Thoracic aorta (tissue), 2 donors: ENCODE measurements at places on chromosomes 2 and 18.

DNA sequence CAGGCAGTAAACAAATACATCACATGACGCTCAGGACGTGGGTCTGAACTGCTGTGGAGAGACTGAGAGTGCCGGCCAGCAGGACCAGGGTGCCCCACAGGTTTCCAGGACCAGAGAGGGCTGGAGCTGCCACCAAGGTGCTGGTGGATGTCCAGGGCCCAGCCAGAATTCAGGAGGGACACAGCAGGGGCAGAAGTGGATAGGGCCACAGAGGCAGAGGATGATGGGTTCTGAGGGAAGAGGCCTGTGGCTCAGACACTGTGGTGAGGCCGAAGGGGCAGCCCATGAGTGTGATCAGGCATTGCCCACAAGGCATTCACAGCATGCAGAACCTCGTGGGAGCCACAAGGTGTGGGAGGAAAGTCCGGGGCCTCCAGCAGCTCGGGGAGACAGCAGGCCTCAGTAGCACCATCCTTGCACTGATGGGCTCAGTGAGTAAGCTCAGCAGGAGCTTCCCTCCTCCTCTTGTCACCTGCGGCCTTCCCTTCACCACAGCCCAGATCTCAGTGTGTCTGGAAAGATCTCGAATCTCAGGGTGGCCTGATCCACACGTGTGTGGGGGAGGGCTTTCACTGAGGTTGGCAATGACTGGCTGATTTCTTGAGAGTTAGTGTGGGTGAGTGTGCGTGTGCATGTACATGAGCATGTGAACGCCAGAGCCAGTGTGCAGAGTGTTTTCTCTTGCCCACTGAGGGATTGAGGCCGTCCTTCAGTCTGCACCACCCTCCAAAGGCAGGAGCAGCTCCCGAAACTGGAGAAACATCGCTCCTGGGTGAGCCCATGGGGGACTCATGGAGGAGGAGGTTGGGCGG, 181.8 kb upstream of the RAB6C start:
- H3K27ac ChIP-seq, result no peak overlapping the region
- no peaks in the 10 kb centered on the region for H3K27me3 ChIP-seq
- no peaks in the 10 kb centered on the region for H3K4me1 ChIP-seq
- H3K4me3 ChIP-seq, result no peak overlapping the region

GRCh38 chr2:189982780-189983394, 79.6 kb downstream of the MSTN start:
- no peak overlapping the region for H3K27ac ChIP-seq
- no peak overlapping the region for H3K4me3 ChIP-seq
- no peak for DNase-seq
- H3K4me1 ChIP-seq, result no peaks in the 10 kb centered on the region

DNA sequence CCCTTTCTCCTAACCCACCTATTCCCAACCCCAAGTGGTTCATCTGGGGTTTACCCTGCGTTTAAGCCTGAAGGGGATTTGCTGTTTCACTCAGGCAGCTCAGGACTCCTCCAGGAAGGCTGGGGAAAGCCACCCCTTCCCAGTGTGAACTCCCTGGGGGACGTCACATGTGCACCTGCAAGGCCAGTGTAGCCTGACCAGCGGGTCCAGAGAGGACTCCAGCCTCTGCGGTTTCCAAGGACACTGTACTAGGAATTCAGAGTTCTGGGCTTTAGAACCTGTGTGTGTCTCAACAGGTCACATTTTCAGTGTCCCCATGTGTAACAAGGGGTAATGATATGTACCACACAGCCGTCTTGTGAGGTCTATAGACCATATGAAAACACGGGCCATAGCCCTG, 17.9 kb downstream of the EHD3 start:
- no peak overlapping the region for H3K27ac ChIP-seq
- H3K27me3 ChIP-seq, result no peaks in the 10 kb centered on the region
- H3K36me3 ChIP-seq, result peaks cover 21% of the 10 kb centered on the region
- no peak overlapping the region for H3K4me3 ChIP-seq
- no peak for DNase-seq

DNA sequence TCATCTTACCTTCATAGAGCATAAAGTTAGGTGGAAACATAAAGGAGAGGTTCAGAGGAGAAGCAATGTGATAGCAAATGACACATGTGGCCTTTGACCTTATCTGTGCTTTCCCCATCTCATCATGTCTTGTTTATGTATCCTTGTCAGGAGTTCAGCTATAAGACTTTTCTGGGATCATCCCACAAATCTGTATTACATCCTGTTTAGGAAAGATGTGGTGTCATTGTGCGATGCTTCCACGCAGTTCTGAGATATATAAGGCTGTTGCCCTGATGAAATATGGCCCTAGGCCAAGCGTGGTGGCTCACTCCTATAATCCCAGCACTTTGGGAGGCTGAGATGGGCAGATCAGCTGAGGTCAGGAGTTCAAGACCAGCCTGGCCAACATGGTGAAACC, 15.5 kb upstream of the MGAT5 start:
- H3K36me3 ChIP-seq, result no peaks in the 10 kb centered on the region
- H3K27me3 ChIP-seq, result no peaks in the 10 kb centered on the region
- DNase-seq, result no peak

DNA sequence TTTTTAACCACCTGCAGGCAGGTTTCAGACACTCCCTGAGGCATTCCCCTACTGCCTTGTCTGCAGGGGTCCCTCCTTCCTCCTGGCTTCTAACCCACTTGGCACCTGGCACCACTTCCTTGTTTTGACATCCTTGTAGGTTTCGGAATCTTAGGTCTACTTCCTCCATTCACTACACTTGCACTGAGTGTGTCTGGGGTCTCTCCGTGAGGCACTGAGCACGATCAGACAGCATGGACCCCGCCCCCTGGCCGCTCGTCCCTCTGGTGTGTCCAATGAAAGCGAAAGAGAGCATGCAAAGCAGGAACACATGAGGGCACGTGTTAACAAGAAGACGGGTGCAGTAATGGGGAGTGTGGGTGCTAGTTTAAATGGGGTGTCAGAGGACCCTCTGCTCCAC, 63.8 kb downstream of the HAUS1 start:
- H3K27me3 ChIP-seq, result no peaks in the 10 kb centered on the region
- no peak for DNase-seq
- H3K36me3 ChIP-seq, result no peaks in the 10 kb centered on the region
- H3K4me3 ChIP-seq, result peak overlapping the region; percentile 36
- H3K27ac ChIP-seq, result no peak overlapping the region

DNA sequence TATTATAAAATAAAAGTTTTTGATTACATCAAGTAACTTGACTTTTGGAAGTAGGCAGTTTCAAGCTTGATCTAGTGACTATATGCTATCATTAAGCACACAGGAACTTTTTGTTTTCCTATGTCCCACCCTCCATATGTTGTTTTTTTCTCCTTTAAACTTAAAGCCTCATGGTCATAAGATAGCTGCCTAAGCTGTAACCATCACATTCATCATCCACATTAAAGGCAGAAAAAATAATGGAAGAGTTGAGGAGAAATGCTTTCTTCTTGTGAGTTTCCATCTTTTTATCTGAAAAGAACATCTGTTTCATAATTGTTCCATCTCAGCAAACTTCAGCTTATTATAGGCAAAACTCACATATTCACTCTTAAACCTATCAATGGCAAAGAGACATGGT, 630.4 kb downstream of the STK39 start:
- no peaks in the 10 kb centered on the region for H3K4me1 ChIP-seq
- no peak overlapping the region for H3K4me3 ChIP-seq
- H3K27me3 ChIP-seq, result no peaks in the 10 kb centered on the region
- H3K27ac ChIP-seq, result no peak overlapping the region

DNA sequence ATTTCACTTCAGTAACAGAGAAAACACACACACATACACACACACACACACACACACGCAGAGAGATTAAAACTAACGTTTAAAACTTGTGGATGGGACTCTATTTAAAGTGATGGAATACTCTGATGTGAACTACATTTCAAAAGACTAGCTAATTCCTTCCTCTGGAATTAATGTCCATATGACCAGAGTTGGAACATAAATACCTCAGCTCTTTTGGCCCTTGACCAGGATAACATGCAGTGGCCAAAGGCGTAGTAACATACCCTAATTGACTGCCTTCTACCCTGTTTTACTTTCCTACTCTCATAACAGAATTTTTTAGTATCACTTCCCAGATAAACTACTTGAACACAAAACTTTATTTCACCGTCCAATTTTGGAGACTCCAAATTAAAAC, 671.3 kb upstream of the CHAC2 start:
- DNase-seq, result no peak
- H3K4me3 ChIP-seq, result no peak overlapping the region
- no peaks in the 10 kb centered on the region for H3K27me3 ChIP-seq
- H3K4me1 ChIP-seq, result no peaks in the 10 kb centered on the region
- H3K27ac ChIP-seq, result no peak overlapping the region

DNA sequence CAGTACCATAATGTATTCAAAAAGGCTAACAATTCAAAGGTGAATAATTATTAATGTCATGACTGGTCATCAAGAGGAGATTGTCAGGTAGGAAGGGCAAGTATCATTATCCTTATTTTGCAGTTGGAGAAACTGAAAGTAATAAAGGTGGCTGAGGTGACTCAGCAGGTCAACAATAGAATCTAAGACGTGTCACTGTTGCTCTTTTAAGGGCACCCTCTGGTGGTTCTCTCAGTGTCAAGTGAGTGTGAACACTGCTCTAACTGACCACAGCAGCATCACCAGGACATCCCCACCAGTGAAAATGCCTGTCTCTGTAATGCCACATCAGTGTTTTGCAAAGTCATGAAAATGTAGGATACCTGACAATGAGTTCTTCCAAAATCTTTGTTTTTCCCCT, 69.7 kb downstream of the DCC start:
- H3K4me1 ChIP-seq, result peaks cover 5% of the 10 kb centered on the region
- no peak overlapping the region for H3K4me3 ChIP-seq
- no peaks in the 10 kb centered on the region for H3K27me3 ChIP-seq
- no peak overlapping the region for H3K27ac ChIP-seq

DNA sequence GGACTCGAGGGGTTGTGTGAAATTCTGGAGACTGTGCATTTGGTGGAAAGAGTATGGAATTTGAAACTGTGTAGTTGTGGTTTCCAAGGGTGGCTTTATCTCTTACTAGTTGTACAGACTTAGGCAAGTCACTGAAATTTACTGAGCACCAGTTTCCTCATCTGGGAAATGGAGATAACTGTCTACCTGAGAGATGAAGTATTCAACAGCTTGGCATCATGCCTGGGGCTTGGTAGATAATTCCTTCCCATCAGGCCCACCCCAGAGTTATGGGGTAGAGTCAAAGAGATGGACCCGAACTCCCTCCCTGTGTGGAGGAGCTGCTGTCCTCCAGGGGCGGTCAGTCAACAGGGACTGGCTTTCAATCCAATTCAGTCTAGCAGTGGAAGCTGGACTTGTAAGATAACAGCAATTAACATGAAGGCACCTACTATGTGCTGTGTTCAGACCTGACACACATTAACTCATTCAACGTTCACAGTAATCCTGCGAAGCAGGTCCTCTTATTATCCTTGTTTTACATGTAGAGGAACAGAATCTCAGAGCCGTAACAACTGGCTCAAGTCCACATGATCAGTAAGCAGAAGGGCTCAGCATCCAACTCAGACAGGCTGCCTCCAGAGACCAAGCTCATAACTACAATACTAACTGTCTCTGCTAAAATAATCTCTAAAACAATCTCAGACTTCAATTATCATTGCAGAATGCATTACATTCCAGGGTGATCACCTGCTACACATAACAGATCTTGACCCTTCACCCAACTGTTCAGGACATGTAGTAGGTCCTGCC, 432.1 kb downstream of the LPIN1 start:
- H3K27ac ChIP-seq, result no peak overlapping the region
- no peak overlapping the region for H3K4me3 ChIP-seq
- DNase-seq, result no peak
- no peaks in the 10 kb centered on the region for H3K4me1 ChIP-seq

DNA sequence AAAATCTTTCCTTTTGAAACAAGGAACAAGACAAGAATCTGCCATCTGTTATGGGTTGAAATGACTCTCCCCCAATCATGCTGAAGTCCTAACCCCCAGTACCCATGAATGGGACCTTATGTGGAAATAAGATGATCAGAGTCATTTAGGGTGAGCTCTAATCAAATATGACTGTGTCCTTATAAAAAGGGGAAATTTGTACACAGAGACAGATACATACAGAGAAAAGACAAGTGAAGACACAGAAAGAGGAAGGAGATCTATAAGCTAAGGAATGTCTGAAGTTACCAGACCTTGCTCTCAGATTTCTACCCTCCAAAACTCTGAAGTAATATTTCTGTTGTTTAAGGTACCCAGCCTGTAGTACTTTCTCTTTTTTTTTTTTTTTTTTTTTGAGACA, 15.7 kb downstream of the TGFBRAP1 start:
- no peak overlapping the region for H3K4me3 ChIP-seq
- no peak for DNase-seq
- no peaks in the 10 kb centered on the region for H3K36me3 ChIP-seq
- H3K4me1 ChIP-seq, result no peaks in the 10 kb centered on the region
- H3K27ac ChIP-seq, result no peak overlapping the region

DNA sequence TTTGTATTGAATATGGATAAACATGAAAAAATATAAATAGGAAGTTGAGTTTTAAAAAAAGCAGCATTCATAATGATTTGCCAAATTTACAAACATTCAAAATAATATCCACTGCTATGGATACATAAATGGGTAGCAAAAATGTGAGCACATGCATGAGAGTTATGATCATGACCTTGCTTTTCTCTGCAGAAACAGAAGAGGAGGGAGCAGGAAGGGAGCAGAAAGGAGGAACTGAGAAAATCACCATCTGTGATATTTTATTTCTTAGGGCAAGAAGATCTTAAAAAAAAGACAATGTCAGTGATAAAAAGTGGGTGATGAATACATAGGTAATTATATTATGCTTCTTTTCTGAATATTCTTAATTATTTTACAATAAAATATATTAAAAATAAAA, 17.7 kb upstream of the CCDC93 start:
- no peaks in the 10 kb centered on the region for H3K4me1 ChIP-seq
- no peaks in the 10 kb centered on the region for H3K27me3 ChIP-seq
- DNase-seq, result no peak
- no peak overlapping the region for H3K27ac ChIP-seq
- no peaks in the 10 kb centered on the region for H3K36me3 ChIP-seq

DNA sequence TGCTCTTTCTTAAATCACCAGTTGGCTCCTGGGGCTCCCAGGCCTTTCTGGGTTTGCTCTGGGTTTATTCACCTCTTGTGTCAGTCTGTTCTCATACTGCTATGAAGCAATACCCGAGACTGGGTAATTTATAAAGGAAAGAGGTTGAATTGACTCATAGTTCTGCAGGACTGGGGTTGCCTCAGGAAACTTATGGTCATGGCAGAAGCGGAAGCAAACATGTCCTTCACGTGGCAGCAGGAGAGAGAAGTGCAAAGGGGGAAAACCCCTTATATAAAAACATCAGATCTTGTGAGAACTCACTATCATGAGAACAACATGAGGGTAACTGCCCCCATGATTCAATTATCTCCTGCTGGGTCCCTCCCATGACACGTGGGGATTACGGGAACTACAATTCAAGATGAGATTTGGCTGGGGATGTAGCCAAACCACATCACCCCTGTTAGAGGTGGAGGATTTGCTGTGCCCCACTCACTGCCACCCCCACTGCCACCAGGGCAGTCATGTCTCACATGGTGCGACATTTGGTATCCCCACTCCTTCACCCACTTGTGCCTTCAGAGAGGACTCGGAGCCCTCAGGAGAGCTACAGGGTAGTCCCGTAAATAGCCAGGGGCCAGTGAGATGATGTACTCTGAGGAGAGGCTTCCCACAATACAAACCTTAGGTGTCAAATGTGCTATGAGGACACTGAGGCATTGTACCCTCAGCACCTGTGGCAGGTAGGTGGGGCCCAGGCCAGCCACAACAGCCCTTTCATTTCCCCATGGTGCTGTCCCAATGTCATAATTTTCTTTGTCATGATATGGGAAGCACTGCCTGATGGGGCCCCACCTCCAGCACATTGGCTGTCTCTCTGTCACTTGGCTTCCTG, 35.7 kb downstream of the CDC42EP3 start:
- no peaks in the 10 kb centered on the region for H3K36me3 ChIP-seq
- H3K4me3 ChIP-seq, result no peak overlapping the region
- no peak for DNase-seq
- H3K4me1 ChIP-seq, result peaks cover 9% of the 10 kb centered on the region
